ENCODE measurements at places on chromosomes 5 and 9. TPM values are rescaled to one million over a fixed set of nuclear protein-coding genes. Genes with fewer than 3 reads are reported as not detected.

GRCh38 chr5:143140492-143141203, 262.8 kb downstream of the NR3C1 start:
- DNase-seq: peak; percentile 84

DNA sequence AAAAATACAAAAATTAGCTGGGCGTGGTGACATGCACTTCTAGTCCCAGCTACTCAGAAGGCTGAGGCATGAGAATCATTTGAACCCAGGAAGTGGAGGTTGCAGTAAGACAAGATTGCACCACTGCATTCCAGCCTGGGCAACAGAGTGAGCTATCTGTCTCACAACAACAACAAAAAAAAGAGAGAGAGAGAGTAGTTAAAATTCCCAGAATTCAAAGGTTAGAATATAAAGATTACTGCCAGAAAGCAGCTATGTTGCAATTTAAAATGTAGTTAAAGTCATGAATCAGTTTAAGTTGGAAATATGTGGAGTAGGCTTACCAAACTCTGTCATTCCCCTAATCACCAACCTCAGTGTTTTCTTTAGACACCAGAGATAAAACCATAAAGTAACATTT, 58.7 kb upstream of the SUSD1 start:
- peak; percentile 87 for DNase-seq

DNA sequence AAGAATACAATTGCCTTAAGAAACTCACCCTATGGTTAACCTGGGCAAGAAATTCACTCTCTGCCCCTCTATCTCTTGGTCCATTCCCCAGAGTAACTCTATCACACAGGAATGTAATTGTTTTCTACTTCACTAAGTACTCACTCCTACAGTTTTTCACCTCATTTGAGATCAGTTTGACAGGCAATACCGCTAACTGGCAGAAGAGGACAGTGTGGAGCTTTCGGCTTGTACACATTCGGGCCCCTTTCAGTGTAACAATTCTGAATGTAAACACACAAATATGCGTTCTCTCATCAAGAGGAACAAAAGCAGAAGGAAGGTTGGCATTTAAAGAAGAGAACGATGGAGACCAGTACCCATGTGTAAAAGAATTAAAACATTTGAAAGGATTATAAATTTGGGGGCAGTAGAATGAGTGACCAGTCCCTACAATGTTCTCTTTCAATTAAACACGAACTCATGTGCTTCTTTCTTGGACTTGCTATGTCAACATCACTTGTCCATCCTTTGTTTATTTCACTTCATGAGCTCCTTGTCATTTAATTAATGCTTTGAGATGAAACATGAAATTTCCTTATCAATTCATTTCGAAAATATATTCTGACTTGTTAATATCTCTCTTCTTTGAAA, 188.5 kb upstream of the GRAMD2B start:
- DNase-seq: peak; percentile 68

DNA sequence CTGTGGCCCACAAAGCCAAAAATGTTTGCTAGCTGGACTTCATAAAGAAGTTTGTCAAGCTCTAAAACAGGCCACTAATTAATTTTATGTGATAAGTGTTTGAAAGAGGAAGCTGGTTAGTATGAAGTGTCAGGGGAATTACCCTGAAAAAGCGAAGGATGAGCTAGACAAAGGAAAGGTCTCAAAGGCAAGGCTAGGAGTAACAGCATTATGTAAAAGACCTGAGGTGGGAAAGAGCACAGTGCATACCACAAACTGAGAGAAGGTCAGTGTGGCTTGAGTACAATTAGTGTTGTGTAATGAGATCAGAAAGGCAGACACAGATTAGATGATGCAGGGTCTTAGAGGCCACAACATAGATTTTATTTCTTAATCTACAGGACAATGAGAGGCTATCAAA, 29.6 kb downstream of the RC3H2 start:
- no peak for DNase-seq

The FBLL1 gene
- 0.42 TPM for total RNA-seq

DNA sequence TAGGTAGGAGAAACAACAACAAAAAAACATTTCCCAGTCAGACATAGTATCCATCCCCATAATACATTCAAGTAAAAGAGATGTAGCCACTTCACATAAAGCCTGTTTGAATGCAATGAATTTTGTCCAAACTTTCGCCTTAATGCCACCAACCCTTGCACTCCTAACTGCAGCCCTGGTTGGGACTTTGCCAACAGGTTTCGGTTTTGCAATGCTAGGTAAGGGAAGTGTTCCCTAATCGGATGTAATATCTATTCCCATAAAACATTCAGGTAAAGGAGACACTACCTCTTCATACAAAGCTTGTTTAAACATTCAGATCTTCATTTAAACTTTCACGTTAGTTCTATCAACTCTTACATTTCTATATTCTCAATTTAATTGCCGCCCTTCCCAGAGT, 336.1 kb downstream of the DRD1 start:
- peak; percentile 12 for DNase-seq

DNA sequence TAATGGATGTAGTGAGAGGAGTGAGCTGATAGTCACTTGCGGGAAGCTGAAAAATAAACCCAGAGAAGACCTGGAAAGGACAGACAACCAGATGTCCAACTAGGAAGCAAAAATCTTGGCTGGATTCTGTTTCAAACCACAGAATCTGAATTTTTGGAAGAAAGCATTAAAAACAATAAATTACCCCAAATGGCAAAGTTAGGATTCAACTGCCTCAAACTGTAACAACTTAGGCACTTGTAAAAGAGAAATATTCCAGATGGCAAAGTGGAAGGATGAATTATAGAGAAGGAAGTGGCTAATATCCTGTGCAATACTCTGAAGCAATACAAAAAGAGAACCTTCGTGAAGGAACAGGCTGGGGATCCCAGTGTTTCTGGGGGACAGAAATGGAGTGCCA, 46.8 kb upstream of the SLIT3 start:
- no peak for DNase-seq

DNA sequence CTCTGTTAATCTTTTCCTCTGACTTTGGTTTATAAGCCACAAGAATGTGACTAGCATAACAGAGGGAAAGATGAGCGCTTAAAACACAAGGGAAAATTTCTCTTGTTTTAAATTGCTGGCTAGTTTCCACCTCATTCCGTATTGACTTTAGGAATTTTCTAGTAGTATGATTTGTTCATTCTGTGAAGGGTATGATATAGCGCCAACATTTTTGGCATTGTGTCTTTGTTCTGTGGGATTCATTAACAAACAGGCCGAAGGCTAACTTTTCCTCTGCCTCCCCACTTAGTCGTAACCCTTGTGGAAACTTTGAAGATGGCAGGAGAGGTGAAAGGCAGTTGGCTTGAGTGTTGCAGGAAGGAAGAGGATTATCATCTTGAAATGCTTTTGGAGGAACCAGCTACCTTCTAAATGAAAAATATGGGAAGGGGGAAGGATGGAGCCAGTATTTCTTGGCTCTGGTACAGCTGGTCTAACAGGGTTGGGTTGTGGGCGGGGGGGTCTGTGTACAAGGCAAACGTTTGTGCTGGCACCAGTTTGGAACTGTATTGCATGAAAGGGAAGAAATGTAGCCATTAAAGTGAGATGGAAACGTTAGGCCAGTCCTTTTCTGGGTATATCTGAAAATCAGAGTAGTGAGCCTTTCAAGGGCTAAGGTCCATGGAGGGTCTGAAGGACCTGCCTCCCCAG, 21.5 kb upstream of the DMRT2 start:
- DNase-seq: no peak

The ENTREP1 gene
- total RNA-seq: 0.35 TPM

The GABRP gene
- total RNA-seq: not detected

GRCh38 chr5:58231041-58231440, 228.8 kb downstream of the PLK2 start:
- peak; percentile 11 for DNase-seq

The PCA3 gene
- total RNA-seq: not detected

GRCh38 chr5:160367885-160368284, 2.5 kb downstream of the C1QTNF2 start:
- no peak for DNase-seq

GRCh38 chr5:167993771-167994170, 297.7 kb upstream of the WWC1 start:
- peak; percentile 17 for DNase-seq

The PLCXD3 gene
- not detected for total RNA-seq

The SVEP1 gene
- 9.9 TPM for total RNA-seq

GRCh38 chr5:170135796-170136490, 30.2 kb downstream of the FOXI1 start:
- peak; percentile 92 for DNase-seq

DNA sequence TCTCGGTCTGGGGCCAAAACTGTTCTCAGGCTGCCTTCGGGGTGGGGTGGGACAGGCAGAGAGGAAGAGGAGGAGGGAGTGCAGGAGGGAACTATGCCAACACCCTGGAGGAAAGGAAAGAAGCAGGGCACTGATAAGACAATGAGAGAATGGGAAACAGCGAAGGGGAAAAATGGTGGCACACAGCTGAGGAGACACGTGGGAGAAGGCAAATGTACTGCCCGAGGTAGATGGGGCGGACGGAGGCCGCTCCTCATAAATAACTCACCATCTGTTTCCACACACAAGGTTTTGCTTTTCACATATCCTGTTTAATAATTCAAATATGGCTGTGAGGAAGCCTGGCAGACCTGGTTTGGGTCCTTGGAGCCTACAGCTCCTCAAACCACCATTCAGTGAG, 148.2 kb upstream of the LRRTM2 start:
- no peak for DNase-seq

The ARID3C gene
- not detected for total RNA-seq

The PCDHGB5 gene
- 5.6 TPM for total RNA-seq

- no peak for DNase-seq
These were observed 17.0 kb downstream of the LHX3 start for GRCh38 chr9:136187683-136188586.

DNA sequence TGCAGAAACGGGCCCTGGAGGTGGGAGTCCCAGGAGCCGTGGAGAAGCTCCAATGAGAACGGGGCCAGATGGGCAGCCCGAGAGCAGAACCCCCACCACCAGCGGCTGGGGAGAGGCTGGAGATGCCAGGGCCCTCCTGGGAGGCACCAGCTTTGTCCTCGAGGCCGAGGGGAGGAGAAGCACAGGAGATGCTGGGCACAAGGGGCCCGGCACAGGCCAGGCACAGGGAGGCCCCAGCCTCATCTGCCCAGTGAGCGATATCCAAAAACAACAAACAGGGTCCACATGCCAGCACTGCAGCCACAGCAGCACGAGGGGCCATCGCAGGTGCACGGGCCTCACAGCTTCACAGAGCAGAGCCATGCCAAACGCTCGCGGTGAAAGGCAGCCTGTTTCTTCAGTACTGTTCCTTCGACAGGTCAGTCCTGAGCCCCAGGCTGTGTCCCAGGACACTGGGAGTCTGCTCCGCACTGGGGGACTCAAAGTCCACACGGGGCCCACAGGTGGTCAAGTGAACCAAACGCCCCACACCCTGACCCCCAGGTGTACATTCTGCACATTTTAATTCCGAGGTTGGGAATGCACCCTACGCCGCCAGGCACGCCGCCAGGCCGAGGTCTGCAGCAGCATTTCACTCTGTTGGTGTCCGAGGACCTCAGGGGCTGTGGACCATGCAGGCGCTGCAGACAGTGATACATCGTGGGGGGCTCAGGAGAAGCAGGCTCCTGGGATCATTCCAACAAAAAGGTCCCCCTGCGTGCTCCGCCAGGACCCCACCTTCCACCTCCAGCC, 9.5 kb downstream of the LPCAT1 start:
- DNase-seq: no peak

DNA sequence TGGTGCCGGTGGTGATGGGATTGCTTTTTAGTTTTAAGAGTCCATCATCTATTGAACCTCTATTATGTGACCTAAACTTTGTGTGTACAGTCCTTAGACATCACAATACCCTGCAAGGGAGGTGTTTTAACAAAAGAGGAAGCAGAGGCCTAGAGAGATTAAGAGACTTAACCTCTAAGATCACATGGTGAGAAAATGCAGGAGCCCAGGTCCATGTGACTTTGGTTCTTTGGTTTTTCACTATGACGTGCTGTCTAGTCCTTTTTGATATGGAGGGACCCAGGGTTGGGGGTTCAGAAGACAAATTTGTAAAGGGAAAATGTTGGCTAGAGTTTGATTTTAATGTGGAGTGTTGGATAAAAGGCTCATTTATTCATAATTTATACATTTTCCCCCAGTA, 34.1 kb upstream of the TRMT10B start:
- no peak for DNase-seq

DNA sequence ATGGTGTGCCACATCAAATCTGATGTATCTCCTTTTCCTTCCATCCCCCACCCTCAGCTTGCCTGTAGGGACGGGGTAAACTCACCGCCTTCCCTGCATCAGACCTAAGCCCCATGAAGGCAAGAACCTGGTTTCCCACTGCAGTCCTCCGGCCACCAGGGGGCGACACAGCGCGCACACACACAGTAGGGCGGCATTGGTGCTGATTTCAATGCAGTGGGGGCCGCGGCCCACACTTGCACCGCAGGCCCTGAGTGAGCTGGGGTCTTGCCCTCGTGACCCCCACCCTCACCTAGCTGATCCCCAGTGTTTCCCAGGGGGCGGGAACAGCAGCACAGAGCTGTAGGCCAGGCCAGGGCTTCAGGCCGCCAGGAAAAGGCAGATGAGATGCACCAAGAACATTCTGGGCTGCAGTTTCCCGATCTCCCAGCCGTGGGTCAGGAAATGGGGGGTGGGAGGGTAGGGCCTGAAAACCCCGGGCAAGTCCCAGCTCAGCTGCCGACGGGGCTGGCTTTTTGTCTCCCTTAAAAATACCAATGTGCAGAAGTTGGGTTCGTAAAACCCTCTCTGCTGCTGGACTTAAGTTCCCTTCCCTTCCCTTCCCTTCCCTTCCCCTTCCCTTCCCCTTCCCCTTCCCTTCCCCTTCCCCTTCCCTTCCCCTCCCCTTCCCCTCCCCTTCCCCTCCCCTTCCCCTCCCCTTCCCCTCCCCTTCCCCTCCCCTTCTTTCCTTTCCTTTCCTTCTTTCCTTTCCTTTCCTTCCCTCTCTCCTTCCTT, 19.5 kb downstream of the FAM163B start:
- DNase-seq: no peak

DNA sequence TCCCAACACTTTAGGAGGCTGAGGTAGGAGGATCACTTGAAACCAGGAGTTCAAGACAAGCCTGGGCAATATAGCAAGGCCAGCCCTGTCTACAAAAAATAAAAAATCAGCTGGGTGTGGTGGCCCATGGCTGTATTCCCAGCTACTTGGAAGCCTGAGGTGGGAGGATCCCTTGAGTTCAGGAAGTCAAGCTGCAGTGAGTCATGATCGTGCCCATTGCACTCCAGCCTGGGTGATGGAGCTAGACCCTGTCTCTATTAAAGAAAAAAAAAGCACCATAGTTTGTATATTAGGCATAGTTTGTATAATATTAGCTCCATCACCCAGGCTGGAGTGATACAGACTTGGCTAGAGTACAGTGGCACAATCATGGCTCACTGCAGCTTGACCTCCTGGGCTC, 9.6 kb upstream of the NME5 start:
- peak; percentile 94 for DNase-seq

The AGXT2 gene
- total RNA-seq: not detected

- DNase-seq: no peak
These were observed 20.1 kb upstream of the OTP start for GRCh38 chr5:77658662-77659061.

- no peak for DNase-seq
These were observed 195.0 kb downstream of the PDE4D start for GRCh38 chr5:59698207-59699178.

The MYORG gene
- total RNA-seq: 2.4 TPM

Data from MCF 10A (cell line).